ENCODE measurements at places on chromosomes 7 and 10.

GRCh38 chr7:35728412-35729060, 33.6 kb upstream of the HERPUD2 start:
- DNase-seq = no peak

GRCh38 chr10:72043016-72043834, 45.1 kb downstream of the SPOCK2 start:
- no peak for DNase-seq

DNA sequence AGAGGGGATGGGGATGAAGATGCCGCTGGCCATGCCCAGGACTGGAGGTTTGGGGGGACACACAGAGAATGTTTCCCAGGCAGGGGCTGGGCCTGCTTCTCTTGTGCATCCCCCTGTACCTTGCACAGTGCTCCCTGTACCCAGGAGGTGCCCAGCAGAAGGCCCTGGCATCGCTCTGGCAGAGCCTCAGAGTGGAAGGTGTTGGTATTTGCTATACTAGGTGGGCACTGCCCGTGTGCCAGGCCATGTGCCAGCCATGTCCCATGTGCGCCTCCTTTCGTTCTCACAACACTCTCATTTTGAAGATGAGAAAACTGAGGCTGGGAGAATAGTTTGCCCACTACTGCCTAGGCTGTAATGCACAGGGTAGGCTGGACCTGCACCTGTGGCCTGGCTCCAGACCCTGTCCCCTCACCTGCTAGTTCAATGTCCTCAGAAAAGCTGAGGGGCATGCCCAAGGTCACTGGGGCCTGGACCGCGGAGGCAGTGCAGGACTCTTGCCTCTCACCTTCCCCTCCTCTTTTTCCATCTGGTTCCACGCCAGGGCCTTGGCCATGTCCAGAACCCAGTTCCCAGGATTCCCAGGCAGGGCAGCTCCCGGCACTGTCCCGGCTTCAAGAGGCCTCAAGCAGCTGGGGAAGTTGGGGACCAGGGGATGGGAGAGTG, 64.7 kb downstream of the GOLGA7B start:
- no peak for DNase-seq

DNA sequence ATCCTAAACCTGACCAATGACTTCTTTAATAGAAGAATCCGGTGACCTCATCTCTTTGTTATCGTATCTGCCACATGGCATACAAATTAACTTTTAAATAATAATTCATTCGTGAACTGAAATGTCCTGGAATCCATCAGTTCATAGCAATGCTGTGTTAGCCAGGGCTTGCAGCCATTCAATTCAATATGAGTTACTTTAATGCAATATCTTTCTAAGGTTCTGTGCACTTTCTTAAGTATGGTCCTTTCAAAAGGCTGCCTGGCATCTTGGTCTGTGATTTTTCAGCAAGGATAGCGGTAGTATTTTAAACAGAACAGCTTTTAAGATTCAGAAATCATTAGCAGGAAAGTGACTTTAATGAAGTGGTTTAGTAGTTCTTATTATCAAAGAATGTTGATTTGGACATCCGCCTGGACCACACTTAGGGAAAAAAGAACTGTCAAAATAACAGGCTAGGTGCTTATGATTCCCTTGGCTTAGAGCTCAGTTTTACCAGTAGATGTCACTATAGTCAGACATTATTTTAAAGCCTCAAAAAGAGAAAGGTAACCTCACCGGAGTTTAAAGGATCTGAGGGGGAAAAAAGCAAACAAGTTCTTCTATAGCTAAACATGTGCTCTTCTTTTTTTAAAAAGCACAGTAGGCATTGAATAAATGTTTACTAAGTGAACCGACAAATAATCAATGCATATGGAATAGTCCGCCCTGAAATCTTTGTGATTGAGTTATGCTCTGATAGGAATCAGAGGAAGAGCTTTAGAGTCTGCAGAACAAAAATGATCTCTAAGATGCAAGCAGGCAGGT, 22.7 kb downstream of the SLC35G1 start:
- no peak for DNase-seq

DNA sequence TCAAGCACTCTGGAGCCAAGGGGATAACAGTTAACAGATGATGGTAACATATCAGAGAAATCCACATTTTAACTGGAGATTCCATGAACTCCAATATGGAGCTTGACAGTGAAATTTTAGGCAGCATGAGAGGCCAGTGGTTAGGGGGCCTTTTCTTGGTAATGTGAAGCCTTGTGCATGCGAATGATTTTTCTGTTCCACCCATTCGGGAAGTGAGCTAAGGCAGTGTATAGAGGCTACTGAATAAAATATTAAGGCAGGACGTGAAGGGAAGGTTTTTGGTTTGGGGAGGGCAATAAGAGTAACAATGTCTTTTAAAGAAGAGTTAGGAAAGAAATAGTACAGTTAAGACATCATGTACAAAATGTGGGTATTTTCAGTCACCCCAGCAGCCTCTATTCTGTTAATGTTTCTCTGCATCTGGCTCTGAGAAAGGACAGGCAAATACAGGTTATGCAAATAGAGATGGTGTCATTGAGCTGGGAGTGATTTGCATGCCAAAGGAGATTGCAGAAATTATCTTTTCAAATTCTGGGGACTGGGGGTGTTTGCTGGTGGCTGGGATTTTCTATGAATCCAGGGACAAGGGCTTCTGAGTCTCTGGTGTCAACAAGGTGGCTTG, 6.8 kb upstream of the TAS2R60 start:
- DNase-seq = no peak

DNA sequence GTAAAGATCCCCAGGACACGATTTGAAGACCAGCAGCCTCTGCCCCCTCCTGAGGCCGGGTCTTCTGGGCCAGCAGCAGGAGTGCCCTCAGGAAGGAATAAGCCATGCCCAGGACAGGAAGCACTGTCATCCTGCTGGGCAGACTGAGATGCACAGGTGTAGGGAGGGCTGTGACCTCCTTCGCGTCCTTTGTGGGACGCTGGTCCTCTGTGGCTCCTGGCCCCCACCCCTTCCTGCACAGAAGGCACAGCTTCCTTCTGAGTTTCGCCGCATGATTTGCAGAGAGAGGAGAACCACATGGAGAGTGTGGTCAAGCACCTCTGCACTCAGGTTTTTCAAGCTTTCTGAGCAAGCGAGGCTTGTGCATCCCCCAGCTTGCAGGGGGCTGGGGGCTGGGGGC, 112.7 kb downstream of the RGS10 start:
- DNase-seq = no peak

- DNase-seq = no peak
Observed at GRCh38 chr7:159025161-159025779, 119.4 kb downstream of the VIPR2 start.

GRCh38 chr7:128311013-128311412, 32.7 kb downstream of the RBM28 start:
- DNase-seq = no peak

- DNase-seq = no peak
Observed at GRCh38 chr10:9253121-9253520, 1198.6 kb downstream of the GATA3 start.

DNA sequence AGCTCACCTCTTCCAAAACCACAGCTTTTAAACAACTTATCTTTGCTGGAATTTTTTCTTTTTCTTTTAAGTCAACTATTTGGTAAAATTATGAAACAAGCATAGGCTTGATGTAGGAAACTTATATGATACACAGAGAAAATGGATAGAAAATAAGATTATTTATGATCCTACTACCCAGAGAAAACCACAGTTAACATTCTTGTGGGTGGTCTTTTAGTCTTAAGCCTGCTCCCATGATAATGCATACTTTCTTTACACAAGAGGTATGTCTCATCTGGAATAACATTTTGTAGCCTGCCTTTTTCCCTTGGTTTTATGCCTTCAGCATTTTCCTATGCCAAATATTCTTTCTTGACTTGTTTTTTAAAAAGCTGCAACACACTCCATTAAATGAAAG, 21.4 kb downstream of the PLPP4 start:
- DNase-seq = no peak

GRCh38 chr7:47672271-47672791, 90.4 kb upstream of the TNS3 start:
- DNase-seq = peak; percentile 71

- no peak for DNase-seq
Observed at GRCh38 chr10:97135464-97135863, 50.3 kb downstream of the SLIT1 start.

- DNase-seq = no peak
Observed at GRCh38 chr10:92891885-92892690, 43.8 kb downstream of the EXOC6 start.

DNA sequence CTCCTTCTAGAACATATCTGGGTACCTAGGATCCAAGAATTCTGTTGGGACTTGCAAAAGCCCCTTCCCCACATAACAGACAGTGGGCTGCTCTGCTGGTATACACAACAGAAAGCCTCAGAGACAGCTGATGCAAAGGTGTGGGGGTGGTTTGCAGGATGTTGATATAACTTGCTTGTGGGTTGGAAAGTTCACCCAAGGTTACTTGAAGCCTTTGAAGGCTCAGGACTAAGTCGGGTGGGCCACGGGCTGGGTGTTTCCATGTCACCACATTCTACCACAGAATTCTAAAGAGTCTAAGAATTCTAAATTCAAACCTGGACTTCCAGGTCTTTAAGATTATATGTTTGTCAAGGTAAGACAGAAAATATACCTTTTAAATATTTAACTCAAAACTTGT, 7.4 kb upstream of the NRCAM start:
- no peak for DNase-seq

GRCh38 chr7:139731802-139732470, 45.9 kb downstream of the HIPK2 start:
- DNase-seq = peak; percentile 92

DNA sequence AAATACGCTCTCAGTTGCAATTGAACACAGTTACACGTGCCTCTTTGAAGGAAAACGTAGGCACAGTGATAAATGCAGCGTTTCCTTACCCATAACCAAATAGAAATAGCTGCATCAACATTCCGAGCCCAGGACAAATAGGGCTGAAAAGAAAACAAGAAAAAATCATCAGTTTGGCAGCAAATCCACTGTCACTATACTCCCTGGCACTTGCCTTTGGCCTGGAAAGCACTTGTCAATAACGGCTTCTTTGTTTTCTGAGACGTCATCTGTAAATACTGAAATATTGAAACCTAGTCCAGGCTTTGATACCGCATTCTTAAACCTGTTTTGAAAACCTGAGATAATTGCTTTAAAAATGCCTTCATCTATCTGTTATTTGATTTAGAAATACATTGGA, 167.2 kb upstream of the AKR1E2 start:
- DNase-seq = no peak

DNA sequence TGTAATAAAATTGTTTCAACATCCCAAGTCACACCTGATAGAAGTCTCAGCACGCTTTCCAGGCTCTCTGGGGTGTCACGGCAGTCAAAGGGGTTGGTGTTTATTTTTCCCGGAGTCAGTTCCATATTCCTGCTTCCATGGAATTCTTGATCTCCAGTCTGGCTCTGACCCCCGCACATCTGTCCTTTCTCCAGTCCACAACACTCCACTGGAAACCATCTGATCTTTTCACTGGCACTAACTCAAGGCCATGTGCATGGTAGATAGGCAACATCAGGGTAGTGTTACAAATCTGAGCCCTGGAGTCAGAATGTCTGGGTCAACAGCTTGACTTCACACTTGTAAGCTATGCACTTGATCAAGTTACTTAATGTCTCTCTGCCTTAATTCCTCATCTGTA, 176.2 kb downstream of the WDR11 start:
- DNase-seq = no peak

DNA sequence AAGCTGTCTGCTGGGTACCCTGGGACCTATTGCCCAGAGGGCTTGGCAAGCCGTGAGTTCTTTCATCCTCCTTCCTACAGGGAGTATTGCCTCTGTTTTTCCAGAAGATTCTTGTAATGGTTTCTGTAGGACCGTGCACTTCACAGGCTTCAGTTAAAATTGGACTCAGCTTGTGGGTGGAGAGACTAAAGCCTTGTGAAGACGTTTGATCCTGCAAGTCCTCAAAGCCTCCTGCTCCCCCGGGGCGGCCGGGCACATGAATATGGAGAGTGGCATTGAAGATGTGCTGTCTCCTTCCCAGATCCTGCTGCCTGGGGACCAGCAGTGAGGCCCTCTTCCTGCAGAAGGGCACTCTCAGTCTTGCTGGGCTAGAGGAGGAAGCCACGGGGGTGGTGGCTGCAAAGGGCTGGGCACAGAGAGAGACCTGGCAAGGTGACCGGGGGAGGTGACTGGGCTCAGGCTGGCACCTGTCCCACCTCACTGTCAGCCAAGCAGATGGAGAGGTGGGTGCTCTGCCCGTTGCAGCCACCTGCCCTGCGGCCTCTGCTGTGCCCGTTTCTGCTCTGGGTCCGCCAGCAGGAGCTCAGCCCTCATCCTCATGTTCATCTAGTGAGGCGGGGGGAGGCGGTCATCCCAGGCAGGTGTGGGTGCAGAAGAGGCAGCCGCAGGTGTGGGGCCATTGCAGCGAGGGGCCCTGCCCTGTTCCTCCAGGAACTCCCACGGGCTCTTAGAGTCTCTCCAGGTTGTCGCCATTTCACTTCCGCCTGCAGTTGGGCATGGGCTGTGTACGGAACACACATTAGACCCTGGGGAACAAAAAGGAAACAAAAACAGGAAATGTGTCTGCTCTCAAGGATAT, 55.7 kb downstream of the TMEM209 start:
- no peak for DNase-seq

Measured in inflammatory macrophage treated with lipopolysaccharide for 4 hours (primary cell).